Psoas muscle (tissue), 8 donors: ENCODE measurements at places on chromosomes 11 and 22. TPM values are rescaled to one million over a fixed set of nuclear protein-coding genes. Genes with fewer than 3 reads are reported as not detected.

Gene TRIM48
- total RNA-seq: not detected

Gene OR52H1
- not detected for total RNA-seq

DNA sequence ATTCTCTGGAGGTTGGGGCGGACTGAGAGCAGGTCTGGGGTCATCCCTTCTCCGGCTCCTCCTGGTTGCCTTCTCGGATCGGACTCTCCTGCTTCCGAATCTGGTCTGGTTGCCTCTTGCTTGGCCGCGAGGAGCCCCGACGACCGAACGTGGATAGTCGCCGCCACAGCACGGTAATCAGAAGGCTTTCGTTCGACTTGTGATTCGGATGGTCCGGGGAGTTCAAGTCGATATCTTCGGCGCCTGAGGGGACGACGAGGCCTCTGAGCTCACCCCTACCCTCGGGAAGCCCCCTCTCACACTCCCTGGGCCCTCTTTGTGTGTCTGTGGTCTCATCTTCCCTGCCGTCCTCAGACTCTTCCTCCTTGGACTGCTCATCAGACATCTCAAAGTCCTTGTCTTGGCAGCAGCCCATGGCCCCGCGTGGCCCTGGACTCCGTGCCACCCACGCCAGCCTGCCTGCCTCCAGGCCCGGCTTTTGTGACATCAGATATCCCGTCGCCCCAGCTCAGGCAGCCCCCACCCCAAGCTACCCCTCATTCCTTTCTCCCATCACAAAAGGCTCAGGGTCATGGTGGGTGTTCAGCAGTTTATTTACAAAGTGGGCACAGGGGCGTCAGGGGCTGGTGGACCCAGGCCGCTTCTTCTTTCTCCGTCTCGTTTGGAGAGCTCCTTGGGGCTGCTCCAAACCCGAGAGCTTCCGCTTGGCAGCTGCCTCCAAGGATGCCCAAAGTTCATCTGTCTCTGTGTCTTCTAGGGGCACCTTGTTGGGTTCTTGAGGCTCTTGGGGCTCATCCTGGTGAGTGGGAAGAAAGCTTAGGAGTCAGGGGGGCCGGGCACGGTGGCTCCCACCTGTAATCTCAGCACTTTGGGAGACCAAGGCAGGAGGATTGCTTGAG is at the start of gene TEX54:
TEX54 (minus strand) TSS at position 506 of the 899 bp plus-strand sequence.
- H3K27ac ChIP-seq: peak within 1 kb of the TSS; percentile 98
- H3K4me3 ChIP-seq: peak within 1 kb of the TSS; percentile 99
- peaks cover 67% of the 10 kb centered on the region for H3K36me3 ChIP-seq
- H3K27me3 ChIP-seq: no peaks in the 10 kb centered on the region
- peak; percentile 45 for DNase-seq

DNA sequence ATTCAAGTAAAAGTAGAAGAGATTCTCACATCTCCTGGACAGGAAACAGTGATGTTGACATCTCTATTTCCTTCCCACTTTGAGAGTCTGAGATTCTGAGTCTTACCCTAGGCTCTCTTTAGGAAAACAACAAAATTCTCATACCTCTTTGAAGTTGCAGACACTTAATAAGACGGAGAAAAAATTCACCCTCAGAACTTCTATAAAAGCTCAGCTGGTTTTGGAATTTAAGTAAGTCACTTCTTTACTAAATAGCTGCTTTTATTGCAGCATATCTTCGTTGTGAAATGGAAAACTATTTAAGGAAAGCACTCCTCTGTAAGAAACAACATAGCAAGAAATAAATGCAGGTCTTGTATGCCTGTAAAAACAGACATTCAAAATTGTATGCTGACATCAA is 79.1 kb downstream of the MSANTD4 start:
- H3K27me3 ChIP-seq: no peaks in the 10 kb centered on the region
- no peak overlapping the region for H3K27ac ChIP-seq
- no peak overlapping the region for H3K4me3 ChIP-seq
- H3K4me1 ChIP-seq: no peaks in the 10 kb centered on the region
- DNase-seq: no peak
- no peaks in the 10 kb centered on the region for H3K36me3 ChIP-seq

Gene THRSP
- 5.6 TPM for total RNA-seq

Gene SAA1
- total RNA-seq: 100 TPM

GRCh38 chr11:20192151-20192550 is 31.9 kb upstream of the DBX1 start:
- DNase-seq: no peak
- H3K36me3 ChIP-seq: no peaks in the 10 kb centered on the region
- no peak overlapping the region for H3K4me3 ChIP-seq
- H3K4me1 ChIP-seq: no peaks in the 10 kb centered on the region
- H3K27ac ChIP-seq: no peak overlapping the region

GRCh38 chr11:14021738-14022137 is 59.2 kb downstream of the SPON1 start:
- DNase-seq: no peak
- H3K36me3 ChIP-seq: no peaks in the 10 kb centered on the region
- H3K27me3 ChIP-seq: no peaks in the 10 kb centered on the region

- H3K4me3 ChIP-seq: no peak overlapping the region
- peaks cover 9% of the 10 kb centered on the region for H3K4me1 ChIP-seq
- H3K27ac ChIP-seq: no peak overlapping the region
- no peaks in the 10 kb centered on the region for H3K27me3 ChIP-seq
- H3K36me3 ChIP-seq: no peaks in the 10 kb centered on the region
These were observed 1.9 kb downstream of the BID start for GRCh38 chr22:17772249-17772957.

GRCh38 chr11:1012291-1012690 is 24.2 kb downstream of the MUC6 start:
- H3K27me3 ChIP-seq: no peaks in the 10 kb centered on the region
- DNase-seq: no peak
- H3K4me3 ChIP-seq: no peak overlapping the region
- H3K36me3 ChIP-seq: peaks cover 2% of the 10 kb centered on the region

Gene POTEH
- total RNA-seq: not detected

DNA sequence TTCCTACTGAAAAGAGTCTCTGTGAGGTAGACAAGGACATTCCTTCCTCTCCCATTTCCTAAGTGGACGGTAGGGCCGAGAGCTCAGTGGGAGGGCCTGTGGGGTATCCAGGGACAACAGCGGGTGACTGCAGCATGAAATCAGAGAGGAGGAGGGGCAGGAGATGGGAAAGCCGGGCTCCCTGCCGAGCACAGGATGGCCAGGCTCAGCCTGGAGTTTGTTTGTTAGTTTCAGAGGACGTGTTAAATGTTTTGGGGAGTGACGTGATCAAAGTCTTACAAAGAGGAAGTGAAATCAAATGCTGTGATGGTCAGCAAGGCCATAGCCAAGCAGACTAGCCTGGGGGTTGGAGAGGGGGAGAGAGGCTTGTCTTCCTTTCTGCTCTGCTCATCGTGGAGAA is 152.7 kb downstream of the ADAMTS15 start:
- H3K4me3 ChIP-seq: no peak overlapping the region
- H3K4me1 ChIP-seq: no peaks in the 10 kb centered on the region
- no peaks in the 10 kb centered on the region for H3K36me3 ChIP-seq

Gene CTSF
- total RNA-seq: 31.5 TPM

DNA sequence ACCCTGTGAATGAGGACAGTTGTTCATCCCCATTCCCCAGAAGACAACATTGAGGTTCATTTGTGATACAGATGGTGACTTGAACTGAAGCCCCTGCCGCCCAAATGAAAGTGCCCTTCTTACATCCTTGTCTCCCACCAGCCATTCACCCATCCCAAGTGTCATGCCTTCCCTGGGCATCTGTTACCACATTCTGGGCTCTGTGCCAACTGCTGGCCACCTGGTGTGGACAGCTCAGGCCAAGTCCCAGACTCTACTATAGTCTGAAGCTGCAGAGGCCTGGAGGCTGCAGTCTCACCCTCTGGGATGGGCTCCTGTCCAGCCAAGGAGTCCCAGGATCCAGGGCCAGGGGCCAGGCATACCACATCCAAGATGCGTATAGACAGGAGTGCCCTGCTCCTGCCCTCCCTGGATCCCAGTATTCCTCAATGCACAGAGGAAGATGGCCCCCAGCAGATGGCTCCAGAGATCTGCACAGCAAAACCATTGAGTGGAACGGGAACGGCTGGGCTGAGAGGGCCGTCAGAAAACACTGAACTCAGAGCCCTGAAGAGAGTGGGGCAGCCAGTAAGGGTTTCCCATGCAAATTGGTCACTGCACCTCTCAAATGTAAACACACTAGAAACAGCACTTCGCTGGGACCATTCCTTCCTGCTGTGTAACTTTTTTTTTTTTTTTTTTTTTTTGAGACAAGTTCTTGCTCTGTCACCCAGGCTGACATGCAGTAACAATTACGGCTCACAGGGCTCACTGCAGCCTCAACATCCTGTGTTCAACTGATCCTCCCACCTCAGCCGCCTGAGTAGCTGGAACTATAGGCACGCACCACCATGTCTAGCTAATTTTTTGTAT is 22.8 kb downstream of the ARRB1 start:
- DNase-seq: peak; percentile 51
- H3K27ac ChIP-seq: no peak overlapping the region

Gene PRG3
- not detected for total RNA-seq

DNA sequence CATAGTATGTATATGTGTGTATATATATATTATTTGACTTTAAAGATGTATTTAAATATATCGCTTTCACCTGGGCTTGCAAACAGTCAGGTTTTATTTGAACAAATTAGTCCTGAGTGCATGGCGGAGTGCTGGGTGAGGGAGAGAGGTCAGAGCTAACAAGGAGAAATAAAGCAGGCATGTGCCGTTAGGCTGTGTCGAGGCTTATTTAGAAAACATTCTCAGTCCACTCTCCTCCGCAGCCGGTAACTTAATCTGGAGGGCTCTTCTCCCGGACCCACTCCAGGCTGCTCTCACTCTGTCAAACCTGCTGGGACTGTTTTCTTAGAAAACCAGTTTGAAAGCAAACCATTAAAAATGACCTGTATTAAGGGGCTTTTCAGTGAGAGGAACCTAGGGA is 455.9 kb downstream of the MN1 start:
- H3K36me3 ChIP-seq: no peaks in the 10 kb centered on the region
- H3K4me1 ChIP-seq: no peaks in the 10 kb centered on the region
- H3K27me3 ChIP-seq: peaks cover 13% of the 10 kb centered on the region
- H3K27ac ChIP-seq: no peak overlapping the region

DNA sequence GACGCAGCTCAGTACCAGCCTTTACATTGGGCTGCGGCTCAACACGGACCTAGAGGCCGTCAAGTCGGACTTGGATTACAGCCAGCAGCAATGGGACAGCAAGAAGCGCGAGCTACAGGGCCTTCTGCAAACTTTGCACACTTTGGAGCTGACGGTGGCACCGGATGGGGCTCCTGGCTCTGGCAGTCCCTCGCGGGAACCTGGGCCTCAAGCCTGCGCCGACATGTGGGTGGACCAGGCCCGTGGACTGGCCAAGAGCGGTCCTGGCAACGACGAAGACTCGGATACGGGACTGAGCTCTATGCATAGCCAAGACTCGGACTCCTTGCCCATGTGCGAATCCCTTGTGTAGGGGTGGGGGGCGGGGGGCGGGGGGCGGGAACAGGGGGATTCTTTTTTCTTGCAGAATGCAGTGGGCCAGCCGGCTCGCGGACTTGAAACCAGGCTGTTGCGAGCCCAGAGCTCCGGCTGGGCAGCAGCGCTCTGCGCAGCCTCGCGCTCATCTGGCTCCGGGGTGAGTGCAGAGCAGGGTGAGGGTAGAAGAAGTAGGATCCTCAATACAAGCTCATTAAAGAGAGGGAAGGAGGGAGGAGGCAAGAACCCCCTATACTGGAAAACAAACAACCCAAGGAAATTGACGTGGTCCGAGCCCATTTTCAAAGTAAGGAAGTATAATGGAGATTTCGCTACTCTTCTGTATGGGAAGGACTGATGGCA is 1.8 kb downstream of the RASSF10 start:
- no peaks in the 10 kb centered on the region for H3K36me3 ChIP-seq
- no peak for DNase-seq
- H3K4me1 ChIP-seq: peaks cover 17% of the 10 kb centered on the region
- no peak overlapping the region for H3K27ac ChIP-seq

- H3K27ac ChIP-seq: no peak overlapping the region
- H3K36me3 ChIP-seq: no peaks in the 10 kb centered on the region
- H3K4me3 ChIP-seq: no peak overlapping the region
- H3K4me1 ChIP-seq: no peaks in the 10 kb centered on the region
- DNase-seq: peak; percentile 69
These were observed 8.5 kb upstream of the CHRDL2 start for GRCh38 chr11:74739546-74740270.

DNA sequence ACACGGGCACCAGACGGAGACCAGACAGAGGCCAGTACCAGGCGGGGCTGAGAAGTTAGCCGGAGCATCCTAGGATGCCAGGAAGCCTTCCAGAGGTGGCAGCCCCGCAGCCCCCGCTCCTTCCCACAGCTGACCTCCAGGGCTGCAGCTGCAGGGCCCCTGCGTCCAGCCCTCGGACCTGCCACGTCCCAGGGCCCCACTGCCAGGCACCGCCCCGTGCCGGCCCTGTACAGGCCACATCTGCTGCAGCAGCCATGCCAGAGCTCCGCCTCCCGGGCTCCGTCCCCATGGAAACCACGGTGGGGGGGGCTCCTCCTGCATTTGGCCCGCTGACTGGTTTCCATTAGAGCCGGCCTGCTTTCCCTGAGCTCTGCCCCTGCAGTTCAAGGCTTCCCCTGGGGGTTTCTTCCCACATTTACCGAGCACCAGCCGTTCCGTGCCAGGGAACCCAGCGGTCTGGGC is 62.5 kb upstream of the PPARA start:
- no peaks in the 10 kb centered on the region for H3K27me3 ChIP-seq
- H3K27ac ChIP-seq: peak overlapping the region; percentile 98
- no peaks in the 10 kb centered on the region for H3K36me3 ChIP-seq

DNA sequence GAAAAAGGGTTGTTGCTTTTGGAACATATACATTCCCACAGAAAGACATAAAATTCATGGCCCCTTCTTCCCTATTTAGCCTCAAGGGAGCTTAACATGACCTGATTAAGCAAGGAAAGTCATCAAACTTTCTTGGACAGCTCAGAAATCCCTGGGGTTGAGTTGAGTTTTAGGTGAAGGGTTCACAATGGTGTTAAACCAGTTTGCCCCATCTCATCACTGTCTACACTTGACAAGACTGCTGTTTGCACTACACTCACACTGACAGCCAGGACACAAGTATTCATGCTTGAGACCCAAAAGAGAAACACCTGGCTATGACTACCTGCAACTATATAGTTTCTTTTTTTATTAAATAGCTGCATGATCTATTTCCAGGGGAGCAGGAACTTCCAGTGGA is 209.8 kb upstream of the TMEM45B start:
- H3K4me3 ChIP-seq: no peak overlapping the region
- H3K27ac ChIP-seq: no peak overlapping the region
- DNase-seq: no peak
- H3K4me1 ChIP-seq: no peaks in the 10 kb centered on the region
- no peaks in the 10 kb centered on the region for H3K36me3 ChIP-seq

Gene ART1
- total RNA-seq: 18.8 TPM

GRCh38 chr22:44160421-44160820 is 20.3 kb upstream of the PARVG start:
- H3K27me3 ChIP-seq: no peaks in the 10 kb centered on the region
- no peaks in the 10 kb centered on the region for H3K36me3 ChIP-seq
- no peaks in the 10 kb centered on the region for H3K4me1 ChIP-seq
- H3K4me3 ChIP-seq: no peak overlapping the region
- peak; percentile 30 for DNase-seq
- no peak overlapping the region for H3K27ac ChIP-seq
